ENCODE measurements at places on chromosomes 7 and 10.

DNA sequence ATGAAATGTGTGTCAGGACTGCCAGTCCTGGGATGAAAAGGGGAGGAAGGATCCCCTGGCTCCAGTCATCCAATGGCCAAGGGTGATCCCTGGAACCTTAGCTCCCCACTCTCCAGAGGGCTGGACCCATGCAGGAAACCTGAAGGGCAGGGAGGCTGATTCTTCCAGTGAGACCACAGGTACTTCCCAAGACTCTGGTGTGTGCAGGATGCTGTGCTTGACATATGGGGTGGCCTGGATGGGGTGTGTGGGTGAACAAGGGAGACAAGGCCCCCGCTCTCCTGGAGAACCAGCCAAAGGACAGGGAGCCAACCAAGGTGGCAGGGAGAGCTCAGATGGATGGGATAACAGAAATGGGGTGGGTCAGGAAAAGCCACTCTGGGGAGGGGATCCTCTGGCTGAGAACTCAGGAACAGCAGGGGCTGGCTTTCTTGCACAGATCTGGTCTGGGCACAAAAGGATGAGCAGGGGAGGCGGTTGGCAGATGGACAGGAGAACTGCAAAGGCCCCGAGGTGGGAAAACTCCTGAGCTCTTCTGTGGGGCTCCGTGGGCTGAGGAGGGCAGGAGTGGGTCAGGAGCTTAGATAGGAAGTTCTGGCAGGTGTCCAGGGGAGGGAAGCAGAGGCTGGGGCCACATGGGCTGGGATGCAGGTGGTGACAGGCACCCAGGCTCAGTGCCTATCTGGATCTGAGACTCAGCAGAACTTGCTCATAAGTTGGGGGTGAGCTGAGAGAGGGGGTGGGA lies 100.6 kb downstream of the ARHGAP22 start:
- no peak for DNase-seq

DNA sequence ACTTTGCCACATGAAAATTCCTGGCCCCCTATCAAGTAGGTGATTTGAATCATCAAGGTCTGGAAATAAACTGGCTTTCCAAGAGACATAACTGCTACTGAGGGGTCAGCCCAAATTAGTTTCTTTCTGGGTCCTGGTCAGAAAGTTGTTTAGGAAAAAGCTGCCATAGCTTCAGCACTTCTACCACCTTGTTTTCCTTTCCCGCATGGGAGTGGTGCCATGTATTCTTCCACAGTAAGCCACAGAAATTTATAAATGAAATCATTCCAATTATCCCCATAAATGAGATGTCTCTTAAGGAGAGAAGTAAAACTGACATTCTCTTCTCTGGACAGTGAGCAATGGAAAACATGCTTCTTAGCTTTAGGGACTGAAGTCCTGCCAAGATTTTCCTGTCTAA lies 80.8 kb downstream of the PHYHIPL start:
- DNase-seq, result no peak

DNA sequence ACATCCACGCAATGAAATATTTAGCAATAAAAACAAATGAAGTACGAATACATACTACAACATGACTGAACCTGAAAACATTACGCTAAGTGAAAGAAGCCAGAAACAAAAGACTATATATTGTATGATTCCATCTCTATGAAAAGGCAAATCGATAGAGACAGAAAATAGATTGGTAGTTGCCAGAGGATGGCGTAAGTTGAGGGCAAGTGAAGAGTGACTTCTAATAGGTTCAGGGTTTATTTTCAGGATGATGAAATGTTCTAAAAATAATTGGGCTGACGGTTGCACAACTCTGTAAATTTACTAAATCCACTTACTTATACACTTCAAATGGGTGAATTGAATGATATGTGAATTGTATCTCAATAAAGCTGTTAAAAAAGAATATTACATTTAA lies 39.5 kb upstream of the TECTB start:
- no peak for DNase-seq

GRCh38 chr10:6729071-6729774 lies 149.1 kb upstream of the PRKCQ start:
- no peak for DNase-seq

DNA sequence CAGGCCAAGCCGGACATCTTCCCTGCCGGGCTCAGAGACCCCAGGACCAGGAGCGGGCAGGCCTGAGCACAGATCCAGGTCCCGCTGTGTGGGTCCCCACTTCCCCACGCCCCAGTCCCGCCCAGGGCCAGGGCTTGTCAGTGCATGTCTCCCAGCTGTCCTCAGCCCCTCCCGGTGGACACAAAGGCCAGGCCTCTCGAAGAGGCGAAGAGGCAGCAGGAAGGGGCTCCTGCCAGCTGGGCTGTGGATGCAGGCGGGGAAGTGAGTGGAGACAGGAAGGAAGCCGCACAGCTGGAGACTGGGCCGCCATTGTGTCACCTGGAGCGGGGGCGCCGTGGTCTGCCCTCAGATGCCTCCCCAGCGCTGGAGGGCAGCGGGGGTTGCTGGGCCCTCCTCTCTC lies 4.8 kb downstream of the GRIFIN start:
- DNase-seq, result no peak

DNA sequence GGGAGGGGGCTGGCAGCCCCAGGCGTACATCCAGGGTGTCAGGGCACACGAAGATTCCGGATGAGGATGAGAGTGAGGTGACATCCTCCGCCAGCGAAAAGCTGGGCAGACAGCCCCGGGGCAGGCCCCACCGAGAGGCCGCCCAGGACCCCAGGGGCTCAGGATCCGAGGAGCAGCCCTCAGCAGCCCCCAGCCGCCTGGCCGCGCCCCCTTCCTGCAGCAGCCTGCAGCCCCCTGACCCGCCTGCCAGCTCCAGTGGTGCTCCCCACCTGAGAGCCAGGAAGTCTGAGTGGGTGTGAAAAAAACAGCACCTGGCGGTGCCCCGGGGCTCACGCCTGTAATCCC lies 3.2 kb downstream of the GJD4 start:
- DNase-seq, result no peak

- DNase-seq, result no peak
Measured at GRCh38 chr10:102416283-102416682, 2.3 kb downstream of the PSD start.

DNA sequence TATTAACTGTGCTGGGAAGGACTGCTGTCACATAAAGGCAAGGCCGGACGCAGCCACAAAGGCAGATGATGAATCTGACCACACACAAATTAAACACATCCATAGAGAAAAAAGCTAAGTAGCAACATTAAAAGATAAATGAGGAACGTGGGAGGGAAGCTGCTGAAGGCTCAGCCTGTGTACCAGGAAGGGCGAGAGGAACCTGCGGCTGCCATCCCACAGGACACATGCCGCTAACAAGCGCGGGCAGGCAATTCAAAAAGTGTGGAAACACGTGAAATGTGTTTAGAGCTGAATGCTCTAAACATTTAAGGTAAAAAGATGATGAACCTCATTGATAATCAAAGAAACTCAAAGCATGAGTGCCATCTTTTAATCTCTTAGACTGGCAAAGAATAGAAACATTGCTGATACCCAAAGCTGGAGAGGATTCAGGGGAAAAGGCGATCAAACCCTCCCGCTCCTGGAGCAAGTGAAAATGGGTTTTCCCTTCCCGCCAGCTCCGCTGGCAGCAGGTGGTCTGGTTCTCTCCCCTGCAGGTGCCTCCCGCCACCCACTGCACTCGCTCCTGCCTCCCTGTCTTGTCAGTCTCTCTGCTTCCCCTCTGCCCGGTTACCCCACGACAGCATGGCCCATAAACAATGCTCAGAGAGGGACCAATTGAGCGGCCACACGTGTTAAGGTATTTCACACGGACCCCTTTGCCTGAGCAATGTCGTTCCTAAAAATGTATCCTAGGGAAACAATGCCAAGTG lies 4.2 kb downstream of the STK32C start:
- DNase-seq, result no peak

GRCh38 chr7:71486856-71487628 lies 355.1 kb downstream of the GALNT17 start:
- no peak for DNase-seq

DNA sequence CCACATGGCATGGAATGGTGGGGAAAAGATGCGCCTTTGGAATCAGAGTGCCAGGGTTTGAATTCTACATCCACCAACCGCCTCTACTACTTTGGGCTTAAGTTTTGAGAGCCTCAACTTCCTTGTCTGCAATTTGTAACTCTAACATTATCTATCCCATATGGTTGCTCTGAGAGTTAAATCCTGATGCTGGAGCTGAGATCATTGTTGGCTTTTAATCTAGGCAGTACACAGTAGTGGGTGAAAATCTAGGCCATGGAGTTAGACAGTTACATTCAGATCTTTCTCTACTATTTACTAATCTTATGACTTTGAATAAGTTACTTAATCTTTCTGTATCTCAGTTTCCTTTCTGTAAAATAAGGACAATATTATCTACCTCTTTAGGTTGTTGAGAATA lies 149.7 kb upstream of the AOAH start:
- no peak for DNase-seq

- no peak for DNase-seq
Measured at GRCh38 chr7:103307503-103308231, 10.4 kb downstream of the PMPCB start.

- DNase-seq, result no peak
Measured at GRCh38 chr10:33773253-33773573, 438.7 kb upstream of the NRP1 start.

GRCh38 chr7:29230871-29231345 lies 36.3 kb downstream of the CHN2 start:
- DNase-seq, result no peak

- DNase-seq, result peak; percentile 75
Measured at GRCh38 chr7:33895025-33895804, 10.1 kb upstream of the BMPER start.

DNA sequence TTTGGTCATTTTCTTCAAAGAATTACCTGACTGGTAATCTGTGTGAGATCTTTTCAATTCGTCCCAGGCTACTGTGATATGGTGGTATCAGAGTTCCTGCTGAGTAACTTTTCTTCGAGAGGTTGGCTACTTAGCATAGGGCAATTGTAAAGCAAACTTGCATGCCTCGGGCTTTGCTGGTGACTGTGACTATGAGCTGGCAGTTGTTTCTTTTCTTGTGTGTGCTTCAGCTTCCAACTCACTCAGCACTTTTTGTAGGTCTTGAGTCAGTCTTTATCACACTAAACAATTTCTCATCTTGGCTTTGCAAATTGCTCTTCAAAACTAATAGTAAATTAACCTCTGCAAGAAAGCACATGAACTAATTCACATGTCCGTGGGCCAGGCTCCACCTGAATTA lies 44.3 kb downstream of the PRR15 start:
- no peak for DNase-seq

- no peak for DNase-seq
Measured at GRCh38 chr10:46528675-46529615, 27.5 kb downstream of the GPRIN2 start.

DNA sequence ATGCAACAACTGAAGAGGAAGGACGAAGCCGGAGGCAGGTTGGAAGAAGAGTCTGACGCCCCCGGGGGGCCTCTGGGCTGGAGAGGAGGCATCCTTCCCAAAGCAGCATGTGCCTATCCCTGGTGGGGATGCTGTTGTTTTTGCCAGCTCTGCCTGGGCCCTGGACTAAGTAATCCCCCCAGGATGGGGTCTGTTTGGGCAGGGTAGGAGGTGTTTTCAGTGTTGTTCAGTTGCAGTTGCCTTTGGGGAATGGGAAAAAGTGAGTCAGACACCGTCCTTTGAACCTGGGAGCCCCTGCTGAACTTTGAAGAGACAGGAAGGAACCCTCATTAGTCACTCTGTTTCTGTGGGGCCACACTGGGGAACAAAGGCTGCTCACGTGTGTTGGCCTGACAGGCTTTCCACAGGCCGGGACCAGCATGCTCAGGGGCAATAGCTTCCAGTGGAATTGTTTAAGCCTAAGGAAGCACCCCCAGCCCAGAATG lies 35.2 kb upstream of the GDF10 start:
- no peak for DNase-seq

DNA sequence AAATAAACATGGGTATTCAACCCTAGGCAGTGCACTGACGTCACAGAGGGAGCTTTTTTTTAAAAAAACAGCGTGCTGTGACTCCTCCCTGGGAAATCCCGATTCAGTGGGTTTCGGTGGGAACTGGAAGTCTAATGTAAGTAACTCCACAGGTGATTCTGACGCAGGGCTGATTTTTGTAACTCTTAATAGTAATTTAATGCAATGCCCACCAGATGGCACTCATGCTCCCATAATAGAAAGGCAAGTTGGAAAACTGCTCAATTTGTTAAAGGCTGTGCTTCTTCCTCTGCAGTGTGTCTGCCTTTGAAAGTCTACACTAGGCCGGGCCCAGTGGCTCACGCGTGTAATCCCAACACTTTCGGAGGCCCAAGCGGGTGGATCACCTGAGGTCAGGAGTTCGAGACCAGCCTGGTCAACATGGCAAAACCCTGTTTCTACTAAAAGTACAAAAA lies 10.9 kb upstream of the RSU1 start:
- peak; percentile 67 for DNase-seq

DNA sequence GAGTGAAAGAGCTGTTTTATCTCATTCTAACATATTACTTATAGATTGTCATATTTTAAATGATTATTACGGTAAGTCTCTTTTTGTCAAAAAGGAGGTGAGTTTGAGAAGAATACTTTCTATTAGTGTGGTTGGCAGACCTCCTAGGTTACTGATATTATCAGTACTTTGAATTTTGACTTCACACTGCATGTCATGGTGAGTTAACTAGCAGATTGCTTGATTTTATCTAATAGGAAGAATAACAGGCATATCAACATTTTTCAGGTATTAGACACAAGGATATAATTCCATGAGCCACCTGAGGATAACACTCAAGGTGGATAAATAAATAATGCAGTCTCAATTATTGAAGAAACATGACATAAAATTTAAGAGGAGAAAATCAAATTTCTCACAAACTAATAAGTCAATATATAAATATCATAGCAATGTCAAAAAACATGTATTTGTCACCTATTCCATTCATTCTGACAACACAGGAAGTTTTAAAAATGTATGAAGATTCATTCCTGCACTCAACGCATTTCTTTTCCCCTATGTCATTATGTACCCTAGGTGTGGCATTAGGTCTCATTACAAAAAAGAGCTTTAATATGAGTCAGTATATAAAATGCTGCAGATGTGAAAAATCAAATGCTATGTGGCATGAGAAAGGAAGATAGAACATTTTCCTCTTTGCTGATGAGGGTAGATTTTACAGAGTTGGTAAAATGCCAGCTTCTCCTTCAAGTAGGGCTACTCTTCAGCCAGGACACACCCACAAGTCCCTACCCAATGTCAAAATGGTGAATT lies 1621.6 kb downstream of the REEP3 start:
- DNase-seq, result no peak

DNA sequence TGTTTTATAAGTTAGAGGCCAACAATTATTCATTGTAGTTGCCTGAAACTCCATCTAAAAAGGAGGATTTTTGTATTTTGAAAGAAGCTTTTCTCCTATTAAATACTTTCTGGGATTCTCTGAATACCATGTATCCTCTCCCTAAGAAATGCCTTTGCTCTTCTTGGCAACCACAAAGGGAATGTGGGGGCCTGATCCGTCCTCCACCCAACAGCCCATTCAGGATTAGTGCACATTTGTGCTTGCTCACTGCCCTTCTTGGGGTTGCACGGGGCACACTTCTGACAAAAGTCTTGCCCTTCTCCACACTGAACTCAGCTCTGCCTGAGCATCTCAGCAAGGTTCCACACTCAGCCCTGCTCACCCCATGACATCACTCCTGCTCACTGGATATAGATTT lies 194.2 kb downstream of the SLC25A13 start:
- no peak for DNase-seq

GRCh38 chr10:119640384-119640783 lies 10.8 kb upstream of the BAG3 start:
- no peak for DNase-seq

GRCh38 chr7:95996886-95997285 lies 224.5 kb downstream of the DYNC1I1 start:
- no peak for DNase-seq
